KG1 (cell line): ENCODE measurements at places on chromosomes 5 and 9.

DNA sequence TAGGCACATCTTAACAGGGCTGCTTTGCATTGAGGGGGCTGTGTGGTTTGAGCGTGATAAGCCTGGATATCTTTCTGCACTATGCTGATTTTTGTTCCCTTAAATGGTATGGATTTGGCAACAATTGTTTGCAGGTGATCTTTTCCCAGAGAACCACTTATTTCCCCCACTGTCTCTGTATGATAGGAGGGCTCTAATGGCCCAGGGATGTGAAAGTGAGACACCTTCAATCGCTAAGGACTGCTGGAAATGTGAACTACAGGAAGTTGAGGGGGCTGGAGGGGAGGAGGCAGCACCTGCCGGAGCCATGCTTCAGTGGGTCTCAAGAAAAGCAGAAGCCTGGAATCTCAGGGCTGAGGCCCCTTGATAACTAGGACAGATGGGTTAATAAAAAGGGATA, 29.4 kb downstream of the SYK start:
- no peak for DNase-seq

- no peak for DNase-seq
These were observed 260.8 kb downstream of the AUH start for GRCh38 chr9:91100878-91101450.

DNA sequence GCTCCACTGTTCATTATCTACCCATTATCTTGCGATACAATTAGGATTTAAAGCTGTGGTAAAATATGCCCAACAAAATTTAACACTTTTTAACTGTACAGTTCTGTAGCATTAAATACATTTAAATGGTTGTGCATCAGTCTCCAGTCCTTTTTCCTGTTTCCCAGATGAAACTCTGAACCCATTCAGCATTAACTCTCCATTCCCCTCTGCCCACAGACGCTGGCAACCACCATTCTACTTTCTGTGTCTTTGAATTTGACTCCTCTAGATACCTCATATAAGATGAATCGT, 2.9 kb upstream of the TRIM7 start:
- DNase-seq: no peak

GRCh38 chr9:88925481-88925880, 65.8 kb upstream of the S1PR3 start:
- no peak for DNase-seq

DNA sequence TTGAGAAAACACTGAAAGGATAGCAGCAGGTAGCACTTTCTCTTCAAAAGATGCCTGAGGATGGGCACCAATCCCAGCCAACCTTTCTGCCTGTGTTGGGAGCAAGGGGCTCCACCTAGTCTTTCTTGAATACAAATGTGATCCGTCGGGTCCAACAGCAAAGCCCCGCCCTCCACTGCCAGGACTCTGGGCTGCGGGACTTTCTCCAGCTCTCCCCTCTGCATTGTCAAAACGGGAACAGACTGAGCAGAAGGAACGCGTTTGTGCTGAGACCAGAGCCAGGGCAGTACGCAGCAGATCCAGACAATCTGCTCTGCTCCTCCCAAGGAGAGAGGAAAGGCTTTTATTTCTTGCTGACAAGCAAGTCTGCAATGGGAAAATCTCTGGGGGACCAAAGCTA, 139.7 kb downstream of the SEC61B start:
- DNase-seq: no peak

DNA sequence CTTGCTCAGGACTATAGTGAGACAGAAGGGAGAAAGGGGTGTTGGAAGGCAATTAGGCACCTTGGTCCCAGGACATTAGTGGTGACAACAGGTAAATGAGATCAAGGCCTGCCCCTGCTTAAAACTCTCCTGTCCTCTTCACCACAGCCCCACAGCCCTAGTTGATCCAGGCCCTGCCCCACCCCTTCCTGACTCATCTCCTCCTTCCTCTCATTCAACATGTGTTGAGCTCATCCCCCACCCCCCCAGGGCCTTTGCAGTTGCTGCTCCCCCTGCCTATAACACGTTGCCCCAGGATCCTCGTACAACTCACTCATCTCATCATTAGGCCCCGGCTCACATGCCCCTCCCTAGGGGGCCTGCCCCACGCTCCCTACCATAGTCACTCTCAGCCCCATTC, 66.8 kb downstream of the TSPAN17 start:
- DNase-seq: no peak

DNA sequence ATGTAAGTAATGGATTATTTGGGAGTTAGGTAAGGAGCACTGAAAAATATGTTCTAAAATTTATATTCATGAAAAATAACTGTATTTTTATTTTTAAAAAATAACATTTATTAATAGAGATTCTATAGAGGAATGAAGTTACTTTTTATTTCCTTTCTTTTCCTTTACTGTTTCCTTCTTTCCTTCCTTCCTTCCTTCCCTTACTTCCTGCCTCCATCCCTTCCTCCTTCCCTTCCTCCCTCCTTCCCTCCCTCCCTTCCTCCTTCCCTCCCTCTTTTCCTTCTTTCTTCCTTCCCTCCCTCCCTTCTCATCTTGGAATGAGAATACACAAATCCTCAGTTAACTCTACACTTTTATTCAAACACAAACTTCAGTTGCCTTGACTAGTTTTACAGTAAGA, 560.1 kb downstream of the RAB3C start:
- no peak for DNase-seq
